ENCODE measurements at places on chromosomes 2 and 18. TPM values are rescaled to one million over a fixed set of nuclear protein-coding genes. Genes with fewer than 3 reads are reported as not detected.

The SLC11A1 gene
- total RNA-seq = 0.09 TPM

The CPO gene
- total RNA-seq = not detected

The DYSF gene
- 2.0 TPM for total RNA-seq

The PID1 gene
- 211 TPM for total RNA-seq

The CETN1 gene
- total RNA-seq = not detected

The TRIM43 gene
- total RNA-seq = not detected
